ENCODE measurements at places on chromosomes 13 and 19. TPM values are rescaled to one million over a fixed set of nuclear protein-coding genes. Genes with fewer than 3 reads are reported as not detected.

BRCA2 gene
- 1.1 TPM for total RNA-seq

CYP4F8 gene
- not detected for total RNA-seq

PTGER1 gene
- 0.96 TPM for total RNA-seq

ZNF563 gene
- total RNA-seq = 2.4 TPM

DNAJC15 gene
- 14.7 TPM for total RNA-seq

MEX3D gene
- 161 TPM for total RNA-seq

Data from tracheal epithelial cell (primary cell).